ENCODE measurements at places on chromosomes 6 and 20. TPM values are rescaled to one million over a fixed set of nuclear protein-coding genes. Genes with fewer than 3 reads are reported as not detected.
A peak's percentile ranks its signal among the peaks of the same experiment; 100 is the strongest.

MEP1A gene
- not detected for total RNA-seq

DNA sequence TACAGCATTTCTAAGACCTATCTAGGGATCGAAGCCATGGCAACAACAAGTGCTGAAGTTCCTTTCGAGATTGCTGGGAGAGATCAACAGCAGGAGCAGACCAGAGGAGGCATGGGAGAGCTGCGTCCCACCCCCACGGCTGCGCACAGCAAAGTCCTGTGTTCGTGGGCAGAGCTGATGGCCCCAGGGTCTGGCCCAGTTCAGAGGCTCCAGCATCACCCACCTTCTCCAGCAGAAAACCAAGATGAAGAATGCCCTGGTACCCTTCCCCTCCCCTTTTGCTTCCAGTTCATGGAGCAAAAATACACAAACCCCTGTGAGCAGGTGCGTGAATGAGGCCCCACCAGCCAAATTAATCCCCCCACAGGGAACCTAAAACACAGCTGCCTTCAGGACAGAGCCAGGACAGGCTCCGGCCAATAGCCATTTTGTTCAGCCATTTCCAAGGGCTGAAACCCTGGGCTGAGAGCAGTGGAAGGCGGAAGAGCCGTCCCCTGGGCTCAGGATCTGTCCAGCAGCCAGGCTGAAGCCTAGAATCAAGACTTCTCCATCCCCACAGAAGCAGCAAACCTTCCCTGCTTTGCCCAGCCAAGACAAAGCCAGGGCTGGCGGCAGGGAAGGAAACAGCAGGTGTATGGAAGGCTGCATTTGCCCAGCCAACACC lies 102.8 kb downstream of the PREX1 start:
- DNase-seq, result no peak

BIRC7 gene
- not detected for total RNA-seq

DNA sequence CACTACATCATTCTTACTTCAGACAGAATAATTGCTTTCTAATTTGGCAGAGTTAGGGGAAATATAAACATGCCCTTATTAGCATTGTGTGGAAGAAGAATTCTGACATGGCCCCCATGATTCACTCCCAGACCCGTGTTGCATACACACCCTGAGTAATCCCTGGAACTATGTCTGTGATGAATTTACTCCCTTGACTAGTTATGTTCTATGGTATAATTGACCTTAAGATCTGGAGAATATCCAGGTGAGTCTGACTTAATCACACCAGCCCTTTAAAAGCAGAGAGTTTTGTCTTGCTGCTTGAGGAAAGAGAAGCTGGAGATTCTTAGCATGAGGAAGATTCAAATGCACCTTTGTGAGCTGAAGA lies 262.9 kb downstream of the SOX4 start:
- peak; percentile 66 for DNase-seq

SCUBE3 gene
- 0.60 TPM for total RNA-seq

SCAF8 gene
- total RNA-seq, result 14.8 TPM

NRSN1 gene
- total RNA-seq, result not detected

DEFB124 gene
- total RNA-seq, result not detected

- no peak for DNase-seq
Observed at GRCh38 chr6:137241481-137242038, 22.4 kb upstream of the IFNGR1 start.

ATP9A gene
- 55.6 TPM for total RNA-seq

BANF2 gene
- total RNA-seq, result not detected

- DNase-seq, result no peak
Observed at GRCh38 chr6:9140172-9140571, 704.8 kb upstream of the SLC35B3 start.

GABBR1 gene
- total RNA-seq, result 4.0 TPM

TRIM10 gene
- under 0.01 TPM for total RNA-seq

GRCh38 chr6:76416821-76417605 lies 344.6 kb upstream of the IMPG1 start:
- no peak for DNase-seq

TFAP2A gene
- total RNA-seq, result not detected

DNA sequence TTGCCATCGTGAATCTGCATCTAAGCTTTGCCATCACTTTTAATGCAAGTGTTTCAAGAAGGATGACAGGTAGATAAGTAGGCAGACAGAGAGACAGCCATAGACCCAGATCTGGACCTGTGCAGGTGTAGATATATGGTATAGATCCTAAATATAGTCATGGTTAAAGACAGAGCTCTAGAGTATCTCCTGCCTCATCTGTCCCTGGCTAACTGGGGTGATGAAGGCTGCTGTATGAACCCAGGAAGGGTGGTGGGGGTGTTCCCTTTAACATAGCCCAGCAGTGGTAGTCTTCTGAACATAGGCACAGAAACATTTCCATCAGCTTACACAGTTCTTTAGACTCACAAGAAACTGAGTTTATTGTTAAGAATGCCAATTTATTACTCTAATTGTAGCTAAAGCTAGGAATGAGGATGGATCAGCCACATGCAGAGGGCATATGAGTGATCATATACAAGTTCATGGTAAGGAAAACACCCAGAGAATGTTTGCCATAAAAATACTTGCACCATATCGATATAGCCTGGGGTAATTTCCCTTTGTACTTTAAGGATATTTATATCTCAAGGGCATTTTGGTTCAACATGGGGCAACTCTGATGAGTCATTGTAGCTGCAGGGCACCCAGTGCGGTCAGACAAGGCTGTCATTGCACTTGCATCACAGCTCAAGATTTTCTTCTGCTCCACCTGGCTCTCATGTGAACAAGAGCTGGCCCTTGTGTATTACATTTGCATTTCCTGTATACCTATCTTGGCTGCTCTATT lies 587.2 kb downstream of the EPM2A start:
- DNase-seq, result peak; percentile 3

PBX2 gene
- total RNA-seq, result 26.8 TPM

DNA sequence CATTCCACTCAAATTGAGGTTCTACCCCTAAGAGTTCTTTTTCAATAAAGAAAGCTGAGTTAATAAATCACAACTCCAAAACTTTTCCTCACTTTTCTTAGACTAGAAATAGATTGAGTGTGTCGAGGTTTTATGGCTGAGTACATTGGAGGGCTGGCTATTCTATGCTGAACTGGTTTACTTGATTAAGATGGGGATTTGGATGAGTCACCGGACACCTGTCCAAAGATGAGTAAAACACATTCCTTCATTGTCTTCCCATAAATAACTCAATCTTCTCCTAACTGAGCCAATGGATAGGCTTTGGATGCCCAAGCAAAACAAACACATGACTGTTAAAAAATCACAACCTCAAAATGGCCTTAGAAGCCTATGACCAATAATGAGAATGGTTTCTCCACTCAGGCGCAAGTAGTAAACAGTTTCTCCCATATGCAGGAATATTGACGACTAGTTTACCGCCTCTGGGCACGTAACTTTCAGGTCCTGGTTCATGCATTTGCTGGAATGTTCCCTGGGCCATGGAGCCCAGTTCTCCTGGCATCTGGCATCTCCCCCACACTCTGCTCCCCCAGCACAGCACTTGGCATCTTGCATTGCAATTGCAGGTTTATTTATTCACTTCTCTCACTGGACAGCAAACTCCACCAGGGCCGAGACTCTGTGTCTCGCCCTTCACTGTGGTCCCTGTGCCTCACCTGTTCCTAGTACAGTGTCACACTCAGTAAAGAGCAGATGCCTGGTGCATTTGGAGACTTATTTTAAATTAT lies 43.9 kb downstream of the BCAS1 start:
- DNase-seq, result no peak

PAK5 gene
- not detected for total RNA-seq

GRCh38 chr6:108083349-108083748 lies 8.8 kb upstream of the OSTM1 start:
- DNase-seq, result peak; percentile 13

DNA sequence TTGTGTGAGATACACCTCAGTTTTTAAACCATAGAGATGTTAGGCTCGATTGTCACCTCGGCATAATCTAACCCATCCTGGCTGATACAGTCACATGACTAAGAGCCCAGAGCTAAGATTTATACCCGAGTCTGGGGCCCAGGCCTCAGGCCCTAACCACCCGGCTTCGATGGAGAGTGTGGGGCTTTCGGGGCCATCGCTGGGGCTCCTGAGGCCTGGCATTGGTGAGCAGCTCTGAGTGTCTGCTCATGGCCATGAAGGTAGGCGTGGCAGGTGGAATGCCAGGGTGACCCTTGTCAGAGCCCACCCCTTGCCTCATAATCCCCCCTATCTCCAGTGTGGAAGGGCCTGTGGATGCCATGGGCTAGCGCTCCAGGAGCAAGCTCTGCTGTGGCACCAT lies 164.3 kb downstream of the BMP7 start:
- no peak for DNase-seq

GRCh38 chr6:26157251-26158075 lies 70.2 kb downstream of the HFE start:
- DNase-seq, result peak; percentile 97

FAM184A gene
- 0.40 TPM for total RNA-seq

DNA sequence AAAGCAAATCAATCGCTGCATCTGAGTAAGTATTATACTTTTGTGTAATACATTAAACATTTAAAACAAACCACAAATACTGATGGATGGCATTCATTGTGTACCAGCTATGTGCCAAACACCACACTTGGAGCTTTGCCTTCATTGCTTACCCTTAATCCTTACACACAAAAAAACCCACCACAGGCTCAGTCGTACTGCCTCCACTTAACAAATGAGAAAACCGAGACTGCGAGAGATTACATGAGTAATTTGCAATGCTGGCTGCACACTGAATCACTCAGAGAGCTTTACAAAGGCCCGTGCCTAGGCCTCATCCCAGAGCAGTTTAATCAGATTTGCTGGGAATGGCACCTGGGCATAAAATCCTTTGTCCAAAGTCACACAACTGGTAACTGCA lies 130.5 kb downstream of the EDN1 start:
- DNase-seq, result no peak

CTCFL gene
- total RNA-seq, result not detected

GRCh38 chr6:161274898-161275297 lies 1.0 kb upstream of the AGPAT4 start:
- no peak for DNase-seq

- no peak for DNase-seq
Observed at GRCh38 chr20:52843425-52843824, 128.7 kb upstream of the TSHZ2 start.

SOX18 gene
- total RNA-seq, result 29.6 TPM

- DNase-seq, result no peak
Observed at GRCh38 chr6:131951576-131952230, 531 bp upstream of the CCN2 start.

KIFC1 gene
- total RNA-seq, result 4.2 TPM

DNA sequence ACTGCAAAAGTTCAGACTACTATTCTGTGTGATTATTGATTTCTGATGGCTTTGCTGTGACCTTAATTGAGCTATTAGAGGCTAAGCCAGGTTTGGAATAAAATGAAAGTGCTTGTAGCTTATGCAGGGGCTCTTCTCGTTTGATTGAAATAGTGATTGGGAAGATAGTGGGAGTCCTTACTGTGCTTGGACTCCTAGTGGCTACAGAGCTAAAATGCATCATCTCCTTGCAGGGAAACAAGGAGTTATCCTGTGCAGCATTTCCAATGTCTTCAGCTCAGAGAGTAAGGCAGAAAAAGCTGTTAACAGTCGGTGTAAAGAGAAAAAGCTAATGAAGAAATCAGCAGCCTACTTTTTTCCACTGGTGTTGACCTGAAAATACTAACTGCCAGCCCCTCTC lies 173.5 kb downstream of the SLC35F1 start:
- no peak for DNase-seq

DNA sequence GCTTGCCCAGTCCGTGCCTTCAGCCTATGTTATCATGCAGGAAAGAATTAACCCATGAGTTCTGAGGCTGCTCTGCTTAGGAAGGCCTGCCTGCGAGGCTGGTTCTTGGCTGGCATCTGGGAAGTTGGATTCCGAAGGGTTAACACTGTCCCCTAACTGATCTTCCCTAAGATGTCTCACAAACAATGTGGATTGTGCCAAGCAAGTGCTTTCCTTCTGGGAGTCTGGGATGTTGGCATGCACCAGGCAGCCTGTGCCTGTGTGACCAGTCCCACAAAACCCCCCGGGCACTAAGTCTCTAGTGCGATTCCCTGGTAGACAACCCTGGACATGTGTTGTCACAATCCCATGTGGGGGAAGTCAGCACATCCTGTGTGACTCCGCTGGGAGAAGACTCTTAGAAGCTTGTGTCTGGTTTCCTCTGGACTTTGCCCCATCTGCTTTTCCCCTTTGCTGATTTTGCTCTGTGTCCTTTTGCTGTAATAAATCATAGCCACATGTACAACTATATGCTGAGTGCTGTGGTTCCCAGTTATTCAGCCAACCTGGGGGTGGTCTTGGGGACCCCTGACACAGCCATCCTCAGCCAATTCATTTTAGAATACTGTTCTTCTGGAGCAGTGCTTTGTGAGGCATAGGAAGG lies 83.8 kb downstream of the SLC22A23 start:
- no peak for DNase-seq

DNA sequence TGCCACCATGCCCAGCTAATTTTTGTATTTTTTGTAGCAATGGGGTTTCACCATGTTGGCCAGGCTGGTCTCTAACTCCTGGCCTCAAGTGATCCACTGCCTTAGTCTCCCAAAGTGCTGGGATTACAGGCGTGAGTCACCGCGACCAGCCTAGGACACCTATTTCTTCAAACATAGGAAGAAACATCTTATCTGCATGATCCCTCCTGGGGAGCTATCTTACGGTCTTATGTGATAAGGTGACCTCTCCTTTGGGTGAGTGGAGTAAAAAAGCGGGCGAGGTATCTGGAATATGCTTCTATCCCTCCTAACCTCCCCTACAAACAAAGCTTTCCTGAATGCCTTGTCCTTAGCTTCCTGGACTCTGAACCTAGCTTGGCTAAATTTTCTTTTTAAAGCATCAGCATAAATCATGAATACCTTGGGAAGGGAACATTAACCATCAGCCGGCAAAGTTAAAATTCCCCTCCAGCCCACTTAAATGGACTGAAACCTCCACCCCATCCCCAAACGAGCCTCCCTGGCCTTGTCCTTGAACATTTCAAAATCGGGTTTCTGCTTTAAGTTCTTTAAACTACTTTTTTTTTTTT lies 24.5 kb downstream of the RIPOR3 start:
- no peak for DNase-seq

- no peak for DNase-seq
Observed at GRCh38 chr20:774016-774659, 5.8 kb upstream of the SLC52A3 start.

HCRTR2 gene
- not detected for total RNA-seq

TINAG gene
- not detected for total RNA-seq

GATA5 gene
- not detected for total RNA-seq
